ENCODE measurements at places on chromosomes 4 and X. TPM values are rescaled to one million over a fixed set of nuclear protein-coding genes. Genes with fewer than 3 reads are reported as not detected.

EDNRA gene
- 0.19 TPM for total RNA-seq

RNF150 gene
- total RNA-seq = 0.23 TPM

GRCh38 chr4:142721187-142721586 is 124.9 kb downstream of the INPP4B start:
- no peak for DNase-seq

DNA sequence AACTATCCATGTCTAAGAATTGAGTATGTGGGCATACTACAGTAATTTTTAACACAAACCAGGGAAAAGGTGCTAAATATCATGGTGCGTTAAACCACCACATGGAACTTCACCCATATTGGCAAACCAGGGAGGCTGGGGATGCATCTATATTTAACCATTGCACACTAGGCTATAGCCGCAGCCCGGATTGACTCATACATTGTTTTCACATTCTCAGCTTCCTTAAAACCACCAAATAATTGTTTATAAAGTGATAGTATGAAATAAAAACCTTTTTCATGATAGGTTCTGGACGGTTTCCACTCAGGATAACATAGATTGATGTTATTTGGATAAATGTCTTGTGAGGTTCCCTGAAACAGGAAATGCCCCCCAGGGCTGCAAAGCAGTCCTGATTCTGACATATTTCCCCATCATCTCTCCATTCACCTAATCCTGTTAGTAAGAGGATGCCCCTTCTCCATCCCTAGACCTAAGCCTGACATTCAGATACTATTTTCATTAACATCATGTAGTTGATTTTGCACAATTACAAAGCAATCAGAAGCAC is 7.9 kb downstream of the COL25A1 start:
- DNase-seq = peak; percentile 43

DNA sequence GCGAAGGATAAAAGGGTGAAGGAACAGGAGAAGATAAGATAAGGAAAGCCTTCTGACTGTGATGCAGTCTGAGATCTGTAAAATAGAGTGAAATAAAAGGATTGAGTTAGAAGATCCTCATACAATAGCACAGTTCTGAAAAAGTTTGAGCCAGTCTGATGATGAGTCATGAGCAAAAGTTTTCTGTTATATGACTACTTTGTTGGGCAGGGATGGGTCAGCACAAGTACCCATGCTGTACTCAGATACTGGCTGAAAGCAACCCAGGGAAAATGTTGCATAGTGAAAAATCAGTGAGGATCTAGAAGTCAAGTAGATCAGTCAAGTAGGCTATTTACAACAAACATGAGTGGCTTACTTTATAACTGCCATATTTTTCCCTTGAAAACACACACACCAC is 253.5 kb downstream of the PCDH10 start:
- DNase-seq = no peak

DNA sequence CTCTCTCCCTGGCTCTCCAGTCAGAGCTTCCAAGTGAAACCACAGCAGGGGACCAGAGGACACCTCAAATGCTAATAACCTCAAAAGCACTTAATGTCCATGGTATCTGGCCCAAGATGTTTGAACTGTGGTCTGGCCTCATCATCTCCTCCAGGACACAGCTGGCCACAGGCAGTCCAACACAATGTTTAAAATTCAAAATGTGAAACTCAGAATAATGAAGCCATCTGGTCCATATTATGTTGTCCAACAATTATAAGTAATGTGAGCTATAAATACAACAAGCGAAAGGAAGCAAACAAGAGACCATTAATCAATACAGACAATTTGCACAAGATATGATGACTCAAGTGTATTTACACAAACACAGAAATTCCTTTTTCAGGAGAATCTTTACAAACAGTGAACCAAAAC is 90.7 kb upstream of the S100G start:
- peak; percentile 0 for DNase-seq

- no peak for DNase-seq
Observed at GRCh38 chr4:189837471-189837870, 103.2 kb upstream of the FRG1 start.

Data from dermis blood vessel endothelial cell (primary cell).